NCI-H1417 treated with DMSO at 0.1 percent for 48 hours (cell line): ENCODE measurements at places on chromosomes 6 and 20.

DNA sequence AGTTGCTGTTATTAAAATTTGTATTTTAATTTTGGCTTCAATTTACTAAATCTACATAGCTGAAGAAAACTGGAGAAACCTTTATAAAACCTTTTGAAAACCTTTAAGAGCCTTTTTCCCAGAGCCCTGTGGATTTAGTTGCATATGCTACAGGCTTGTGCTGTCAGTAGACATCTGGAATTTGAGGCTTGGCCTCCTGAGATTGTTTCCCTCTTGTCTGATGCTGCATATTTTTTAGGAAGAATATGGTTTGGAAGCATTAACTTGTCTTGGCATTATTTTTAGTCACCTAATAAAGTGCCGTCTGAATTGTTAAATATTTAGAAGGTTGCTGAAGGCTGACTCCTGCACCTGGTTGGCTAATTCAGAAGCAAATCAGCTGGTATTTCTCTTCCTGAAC, 369.4 kb downstream of the UTRN start:
- DNase-seq: no peak

DNA sequence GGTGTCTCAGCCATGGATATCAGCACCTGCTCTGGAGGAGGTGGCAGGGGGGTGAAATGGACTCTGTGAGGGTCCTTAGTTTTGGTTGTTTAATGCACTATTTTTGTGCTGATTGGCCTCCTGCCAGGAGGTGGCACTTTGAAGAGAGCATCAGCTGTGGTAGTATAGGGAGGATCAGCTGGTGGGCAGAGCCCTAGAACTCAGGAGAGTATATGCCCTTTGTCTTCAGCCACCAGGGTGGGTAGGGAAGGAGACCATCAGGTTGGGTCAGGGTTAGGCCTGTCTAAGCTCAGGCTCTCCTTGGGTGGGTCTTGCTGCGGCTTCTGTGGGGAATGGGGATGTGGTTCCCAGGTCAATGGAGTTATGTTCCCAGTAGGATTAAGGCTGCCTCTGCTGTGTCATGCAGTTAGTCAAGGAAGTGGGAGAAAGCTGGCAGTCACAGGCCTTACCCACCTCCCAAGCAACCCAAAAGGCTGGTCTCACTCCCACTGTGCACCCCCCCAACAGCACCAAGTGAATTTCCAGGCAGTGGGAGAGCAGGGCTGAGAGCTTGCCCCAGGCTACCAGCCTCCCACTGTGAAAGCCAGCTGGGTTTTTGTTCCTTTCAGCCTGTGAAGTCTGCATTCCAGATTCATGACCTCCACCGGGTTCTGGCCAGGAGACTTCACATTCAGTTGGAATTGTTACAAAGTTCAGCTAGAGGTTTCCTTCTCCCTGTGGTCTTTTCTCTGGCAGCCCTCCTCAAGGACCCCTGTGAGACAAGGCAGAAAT, 5.7 kb upstream of the OSTM1 start:
- no peak for DNase-seq

DNA sequence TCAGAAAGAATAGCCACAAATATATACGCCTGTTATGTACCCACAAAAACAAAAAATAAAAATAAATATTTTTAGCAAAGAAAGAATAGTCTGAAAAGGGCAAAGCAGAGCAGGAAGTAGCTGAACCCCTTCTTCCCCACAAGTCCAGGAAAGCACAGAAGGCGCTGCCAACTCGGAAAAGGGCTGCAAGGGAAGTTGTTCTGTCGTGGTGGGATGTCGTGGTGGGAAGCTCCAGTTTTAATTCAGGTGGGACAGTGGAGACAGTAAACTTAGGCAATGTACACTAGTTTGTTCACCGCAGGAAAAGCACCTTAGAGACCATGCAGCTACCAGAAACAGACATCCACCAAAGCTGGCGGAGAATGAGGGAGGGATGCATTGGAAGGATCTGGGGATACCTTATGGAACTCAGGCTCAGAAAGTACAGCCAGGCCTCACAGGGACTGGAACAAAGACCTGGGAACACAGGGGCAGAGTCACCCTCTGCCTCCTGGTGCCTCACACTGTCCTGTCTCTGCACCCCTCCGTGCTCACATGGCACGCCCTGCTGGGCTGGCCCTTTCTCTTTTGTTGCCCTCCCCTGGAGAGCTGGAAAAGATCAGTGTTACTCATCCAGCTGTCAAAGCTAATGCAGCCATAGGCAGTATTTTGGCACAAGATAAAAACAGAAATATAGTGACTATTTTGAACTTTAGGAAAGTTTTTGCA, 3.3 kb upstream of the APMAP start:
- no peak for DNase-seq

GRCh38 chr20:4427940-4428586, 293.6 kb upstream of the PRND start:
- no peak for DNase-seq

DNA sequence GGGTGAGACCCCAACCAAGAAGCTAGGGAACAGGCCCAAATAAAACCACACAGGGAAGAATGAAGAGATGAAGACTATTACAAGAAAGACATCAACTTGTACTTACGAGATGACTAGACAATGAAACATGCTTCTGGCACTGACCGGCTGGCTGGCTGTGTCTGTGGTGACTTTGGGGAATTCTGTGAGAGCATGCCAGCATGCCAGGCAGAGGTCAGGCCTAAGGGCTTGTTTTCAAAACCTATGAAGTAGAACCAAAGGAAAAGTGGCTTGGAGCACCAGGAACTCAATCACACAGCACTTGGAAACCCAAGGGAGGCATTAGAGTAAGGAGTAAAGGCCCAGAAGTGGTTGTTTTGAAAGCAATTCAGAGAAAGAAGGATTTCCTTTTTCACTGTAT, 28.4 kb upstream of the GSTA3 start:
- no peak for DNase-seq

- peak; percentile 70 for DNase-seq
Measured at GRCh38 chr20:42218621-42219374, 600.6 kb upstream of the CHD6 start.

DNA sequence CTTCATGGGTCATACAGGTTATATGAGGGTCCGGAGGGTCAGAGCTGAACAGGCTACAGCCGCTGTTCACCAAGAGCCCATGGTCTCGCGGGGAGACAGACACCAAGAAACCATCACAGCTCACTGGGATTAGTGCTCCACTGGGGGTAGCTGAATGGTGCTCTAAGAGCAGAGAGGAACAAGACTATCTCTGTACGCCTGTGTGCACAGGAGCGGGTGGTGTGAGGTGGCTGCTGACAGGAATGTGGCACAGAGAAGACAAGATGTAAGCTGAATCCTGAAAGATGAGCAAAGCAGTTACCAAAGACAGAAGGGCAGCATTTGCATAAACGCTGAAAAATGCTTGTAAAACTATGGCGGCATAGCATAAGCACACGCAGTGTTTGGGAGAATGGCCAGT, 139.1 kb downstream of the GMPR start:
- no peak for DNase-seq

- no peak for DNase-seq
Measured at GRCh38 chr6:36244641-36245280, 25.1 kb upstream of the PNPLA1 start.

GRCh38 chr6:132341646-132342045, 59.6 kb downstream of the MOXD1 start:
- no peak for DNase-seq

GRCh38 chr6:87139236-87139635, 16.1 kb upstream of the ZNF292 start:
- no peak for DNase-seq
